ENCODE measurements at places on chromosomes 16 and 17.

GRCh38 chr17:32970281-32970680 is 21.4 kb upstream of the SPACA3 start:
- no peak for DNase-seq

GRCh38 chr17:3535253-3535995 is 22.2 kb downstream of the TRPV3 start:
- DNase-seq, result no peak

DNA sequence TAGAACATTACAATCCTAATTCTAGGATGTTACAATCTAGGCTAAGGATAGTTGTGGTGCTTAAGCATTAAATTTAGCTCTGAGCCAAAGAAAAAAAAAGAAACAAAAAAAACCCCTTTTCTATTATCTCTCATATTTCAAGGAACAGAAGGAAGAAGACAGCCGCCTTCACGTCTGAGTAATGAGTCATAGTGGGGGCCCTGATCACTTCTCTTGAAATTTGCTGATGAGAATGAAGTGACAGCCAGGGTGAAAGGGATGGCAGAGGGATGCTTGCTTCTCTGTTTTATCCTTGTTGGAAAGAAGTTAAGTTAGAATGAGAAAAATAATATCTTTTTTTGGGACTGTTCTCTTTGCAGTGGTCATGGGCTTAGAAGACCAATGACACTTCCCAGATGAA is 82.6 kb upstream of the MPHOSPH6 start:
- no peak for DNase-seq

GRCh38 chr16:27177031-27177774 is 26.1 kb upstream of the KDM8 start:
- no peak for DNase-seq

GRCh38 chr17:21201298-21201595 is 12.7 kb downstream of the TMEM11 start:
- DNase-seq, result no peak

- no peak for DNase-seq
Observed at GRCh38 chr17:82862191-82862590, 22.4 kb upstream of the ZNF750 start.

DNA sequence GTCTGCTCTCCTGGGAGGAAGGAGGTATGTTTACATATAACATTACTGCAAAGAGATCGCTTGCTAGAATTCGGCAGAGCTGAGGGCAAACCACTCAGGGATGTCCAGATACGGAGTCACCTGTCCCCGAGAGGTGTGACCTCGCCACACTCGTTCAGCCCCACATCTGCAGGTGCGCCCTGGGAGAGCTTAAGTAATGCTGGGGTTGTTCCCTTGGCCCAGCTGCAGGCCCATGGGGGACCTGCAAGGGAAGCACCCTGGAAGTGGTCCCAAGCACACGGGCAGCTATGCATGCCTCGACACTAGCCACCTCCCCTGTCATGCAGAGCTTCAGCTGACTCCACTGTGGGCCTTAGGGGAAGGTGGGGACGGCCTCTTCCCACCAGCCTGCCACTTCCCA is 22.2 kb downstream of the USP22 start:
- DNase-seq, result no peak

DNA sequence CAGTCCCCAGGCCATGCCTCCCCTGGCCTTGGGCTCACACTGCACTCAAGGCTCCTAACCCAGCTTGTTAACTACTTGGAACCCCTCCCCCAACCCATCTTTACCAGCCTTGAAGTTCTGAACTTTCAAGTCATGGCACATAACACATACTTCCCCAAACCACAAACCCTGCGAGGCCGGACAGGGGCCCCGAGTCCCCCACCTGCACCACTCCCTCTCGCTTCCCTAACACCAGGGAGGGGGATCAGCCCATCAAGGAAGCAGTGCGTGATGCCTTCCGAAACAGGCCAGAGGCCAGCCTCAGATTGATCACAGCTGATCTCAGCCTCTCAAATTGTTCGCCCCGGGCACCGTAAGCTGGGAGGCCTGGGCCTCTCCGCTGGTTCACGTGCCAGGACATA is 3.0 kb upstream of the NLRC3 start:
- DNase-seq, result no peak

GRCh38 chr17:73311428-73311780 is 397 bp downstream of the CDC42EP4 start:
- DNase-seq, result no peak

DNA sequence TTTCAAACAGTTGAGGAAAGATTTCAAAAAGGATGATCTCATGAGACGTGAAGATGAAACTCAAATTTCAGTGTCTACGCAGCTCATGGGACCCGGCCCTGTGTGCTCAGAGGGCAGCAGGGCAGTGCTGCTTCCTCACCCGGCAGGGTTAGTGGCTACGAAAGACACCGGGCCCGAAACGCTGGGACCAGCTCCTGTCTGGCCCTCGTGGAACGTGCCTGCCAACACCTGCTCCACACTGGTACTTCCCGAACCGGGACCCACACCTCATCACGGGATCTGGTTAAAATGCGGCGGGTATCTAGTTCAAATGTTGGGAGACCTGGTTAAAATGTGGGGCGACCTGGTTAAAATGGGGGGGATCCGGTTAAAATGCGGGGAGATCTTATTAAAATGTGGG is 18.7 kb downstream of the DNASE1 start:
- DNase-seq, result no peak

DNA sequence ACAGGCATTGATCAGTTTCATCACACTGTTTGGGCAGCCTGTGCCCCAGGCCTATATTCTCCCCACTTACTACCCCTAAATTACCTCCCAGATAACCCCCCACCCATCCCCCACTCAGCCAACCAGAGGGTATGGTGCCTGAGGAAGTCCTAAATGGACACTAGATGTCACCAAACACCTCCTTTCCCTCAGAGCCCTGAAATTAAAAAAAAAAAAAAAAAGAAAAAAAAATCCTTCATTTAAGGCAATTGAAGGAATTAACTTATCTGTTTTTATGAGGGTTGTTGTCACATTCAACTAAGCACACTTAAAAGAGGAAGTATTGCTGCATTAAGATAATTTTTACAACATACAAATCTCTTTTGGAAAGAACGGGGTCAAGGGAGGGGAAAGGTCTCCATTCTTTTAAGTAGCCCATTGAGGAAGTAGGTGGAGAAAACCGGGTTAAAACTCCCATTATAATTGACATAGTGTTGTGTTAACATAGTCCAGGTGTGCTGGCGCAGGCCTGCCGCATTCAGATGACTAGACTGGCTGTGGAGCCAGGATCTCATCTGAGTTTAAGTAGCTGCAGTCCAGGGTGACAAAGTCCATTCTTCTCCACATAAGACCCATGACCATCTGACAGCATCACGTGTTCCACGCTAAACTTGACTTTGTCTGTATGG is 46.3 kb downstream of the SNX11 start:
- no peak for DNase-seq

GRCh38 chr16:54846766-54847165 is 83.9 kb upstream of the IRX5 start:
- DNase-seq, result no peak

- no peak for DNase-seq
Observed at GRCh38 chr17:2240541-2240940, 63.0 kb downstream of the SMG6 start.

DNA sequence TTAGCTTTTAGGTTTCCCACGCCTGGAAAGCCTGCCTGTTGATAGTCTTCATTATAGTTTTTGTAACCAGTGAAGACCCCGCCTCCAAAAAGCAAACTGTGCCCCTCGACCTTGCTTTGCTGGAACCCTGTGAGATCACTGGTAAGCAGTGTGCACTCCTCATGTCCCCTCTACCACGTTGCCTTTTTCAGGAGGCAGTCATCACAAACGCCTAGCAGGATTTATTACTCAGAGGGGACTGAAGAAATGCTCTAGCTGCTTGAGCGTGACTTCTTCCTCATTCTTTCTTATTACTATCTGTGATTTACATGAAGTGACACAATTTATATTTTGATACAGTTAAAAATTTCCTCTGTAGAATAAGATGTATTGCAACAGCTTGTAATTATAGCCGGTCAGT is 6.5 kb upstream of the KRTAP3-1 start:
- DNase-seq, result no peak

GRCh38 chr16:24075931-24076716 is 180.0 kb upstream of the CACNG3 start:
- no peak for DNase-seq

- no peak for DNase-seq
Observed at GRCh38 chr16:24345704-24346103, 89.6 kb downstream of the CACNG3 start.

- no peak for DNase-seq
Observed at GRCh38 chr17:80337195-80337895, 76.7 kb downstream of the RNF213 start.

DNA sequence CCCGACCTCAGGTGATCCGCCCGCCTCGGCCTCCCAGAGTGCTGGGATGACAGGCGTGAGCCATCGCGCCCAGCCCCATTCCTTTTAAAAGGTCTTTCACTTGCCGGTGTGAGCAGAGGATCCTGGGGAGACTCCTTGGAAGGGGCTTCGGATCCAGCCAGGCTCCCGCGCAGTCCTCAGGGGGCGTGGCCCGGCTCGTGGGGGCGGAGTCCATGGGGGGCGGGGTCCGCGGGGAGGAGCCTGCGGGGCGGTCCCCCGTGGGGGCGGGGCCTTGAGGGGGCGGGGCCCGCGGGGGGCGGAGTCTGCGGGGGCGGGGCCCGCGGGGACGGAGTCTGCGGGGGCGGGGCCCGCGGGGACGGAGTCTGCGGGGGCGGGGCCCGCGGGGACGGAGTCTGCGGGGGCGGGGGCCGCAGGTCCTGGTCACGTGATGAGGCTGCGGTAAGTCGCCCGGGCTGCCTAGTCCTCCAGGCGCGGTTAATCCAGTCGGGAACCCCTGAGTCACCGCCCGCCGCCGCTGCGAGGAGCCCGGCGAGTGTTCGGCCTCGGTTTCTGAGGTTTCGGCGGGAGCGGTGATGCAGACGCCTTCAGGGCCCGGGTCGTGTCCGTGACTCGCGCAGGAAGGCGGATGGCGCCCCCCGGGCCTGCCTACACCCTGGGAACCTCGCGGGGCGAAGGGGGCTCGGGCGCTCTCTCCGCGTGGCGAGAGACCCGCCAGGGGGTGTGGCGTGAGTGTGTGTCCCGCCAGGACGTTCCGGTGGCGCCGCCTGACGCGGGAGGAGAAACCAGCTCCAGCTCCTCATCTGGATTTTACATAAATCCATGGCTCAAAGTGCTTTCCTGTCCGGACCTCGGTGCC is 23.6 kb upstream of the ABR start:
- DNase-seq, result peak; percentile 25
